PC-9 (cell line): ENCODE measurements at places on chromosomes 12 and 14.

- no peak for DNase-seq
Measured at GRCh38 chr14:93049867-93050331, 65.8 kb downstream of the ITPK1 start.

DNA sequence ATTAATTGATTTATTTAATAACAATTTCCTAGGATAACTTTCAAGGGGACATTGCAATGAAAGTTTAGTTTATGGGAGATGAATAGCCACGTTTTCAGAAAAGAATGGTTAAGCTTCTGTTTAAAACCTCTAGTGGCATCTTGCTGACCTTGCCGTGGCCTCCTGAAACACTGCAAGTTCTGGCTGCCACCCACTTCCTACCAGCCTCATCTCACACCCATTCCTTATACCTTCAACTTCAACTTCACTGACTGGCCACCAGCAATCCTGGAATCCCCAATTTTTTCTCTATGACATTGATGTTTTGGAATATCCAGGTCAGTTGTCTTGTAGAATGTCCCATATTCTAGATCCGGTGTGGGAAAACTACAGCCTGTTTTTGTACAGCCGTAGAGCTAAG, 5.2 kb upstream of the HELB start:
- no peak for DNase-seq

- DNase-seq, result no peak
Measured at GRCh38 chr14:55291480-55292081, 20.4 kb downstream of the FBXO34 start.

DNA sequence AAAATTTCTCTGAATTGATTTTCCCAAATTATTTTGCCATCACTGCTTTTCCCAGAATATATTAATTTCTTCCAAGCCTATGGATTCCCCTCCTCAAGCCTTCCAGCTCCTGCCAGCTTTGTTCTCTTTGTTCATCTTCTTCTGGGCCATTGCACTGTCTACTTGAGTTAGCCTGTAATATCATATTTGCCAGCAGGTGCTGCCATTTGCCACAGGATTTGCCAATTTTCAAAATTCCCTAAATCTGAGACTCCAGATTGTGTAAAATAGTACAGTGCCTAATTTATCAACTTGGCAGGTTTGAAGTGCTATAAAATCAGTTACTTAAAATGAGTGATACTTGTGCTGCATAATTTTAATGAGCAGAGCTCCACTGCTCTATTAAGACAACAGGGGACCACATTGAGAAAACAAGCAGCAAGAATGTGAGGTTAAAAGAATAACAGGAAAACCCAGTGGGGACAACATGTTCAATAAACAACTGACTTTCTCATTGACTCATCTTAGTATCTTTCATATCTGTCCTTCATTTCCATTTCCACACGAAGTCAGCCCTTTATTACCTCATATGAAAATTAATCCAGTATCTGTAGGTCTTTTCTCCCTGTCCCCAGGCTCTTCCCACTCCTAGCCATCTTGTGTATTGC, 84.6 kb upstream of the CCDC196 start:
- peak; percentile 17 for DNase-seq

GRCh38 chr12:65269603-65270002, 8.9 kb upstream of the MSRB3 start:
- no peak for DNase-seq

- no peak for DNase-seq
Measured at GRCh38 chr12:76312315-76312714, 35.9 kb downstream of the BBS10 start.

DNA sequence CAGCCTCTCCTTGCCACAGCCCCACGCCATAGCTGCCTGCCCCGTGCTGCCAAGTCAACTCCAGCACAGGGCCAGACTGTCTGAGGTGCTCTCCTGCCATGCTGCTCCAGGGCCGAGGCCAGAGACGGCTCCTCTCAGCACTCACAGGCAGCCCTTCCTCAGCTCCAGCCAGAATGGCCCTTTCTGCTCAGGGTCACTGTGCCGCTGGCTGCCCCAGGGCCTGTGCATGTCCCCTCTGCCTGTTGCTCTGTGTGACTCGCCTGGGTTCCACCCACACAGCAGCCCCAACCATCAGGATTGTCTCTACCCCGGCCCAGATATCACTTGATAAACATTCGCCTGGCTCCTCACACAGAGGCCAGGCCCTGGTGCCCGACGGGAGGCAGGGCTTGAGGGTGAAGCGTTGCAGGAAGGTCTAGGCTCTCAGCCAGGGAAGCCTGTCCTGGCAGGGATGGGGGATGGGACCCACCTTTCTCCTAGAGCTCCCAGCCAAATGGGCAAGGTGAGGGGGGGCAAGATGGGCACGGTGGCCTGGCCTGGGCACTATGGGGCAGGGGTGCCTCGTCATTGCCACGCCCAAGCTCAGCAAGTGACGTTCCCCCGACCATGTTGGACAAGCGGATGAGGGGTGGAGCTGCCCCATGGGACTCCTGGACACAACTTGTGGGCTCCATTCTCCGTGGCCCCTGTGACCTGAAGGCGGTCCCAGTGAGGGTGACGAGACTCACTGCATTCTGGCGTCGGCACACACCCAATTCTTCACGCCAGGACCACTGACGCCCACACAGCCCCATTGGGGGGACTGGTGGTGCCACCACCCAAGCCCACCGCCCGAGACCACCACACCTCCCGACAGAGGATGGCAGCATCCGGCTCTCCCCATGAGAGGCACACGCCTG, 27.4 kb upstream of the BTBD6 start:
- DNase-seq, result no peak

DNA sequence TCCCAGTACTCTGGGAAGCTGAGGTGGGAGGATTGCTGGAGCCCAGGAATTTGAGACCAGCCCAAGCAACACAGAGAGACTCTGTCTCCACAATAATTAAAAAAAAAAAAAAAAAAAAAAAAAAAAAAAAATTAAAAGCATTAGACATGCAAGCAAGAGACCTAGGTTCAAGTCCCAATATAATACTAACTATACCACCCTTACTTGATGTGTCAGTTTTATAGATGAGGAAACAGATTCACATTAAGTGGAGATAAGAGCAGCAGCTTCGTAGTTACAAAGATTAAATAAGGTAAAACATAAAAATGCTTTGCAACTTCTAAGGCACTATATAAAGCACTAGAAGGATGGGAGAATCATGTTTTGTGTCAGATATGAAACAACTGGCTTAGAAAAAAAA, 9.1 kb downstream of the PPTC7 start:
- no peak for DNase-seq

GRCh38 chr12:1882850-1883470, 35.5 kb downstream of the CACNA2D4 start:
- DNase-seq, result no peak

DNA sequence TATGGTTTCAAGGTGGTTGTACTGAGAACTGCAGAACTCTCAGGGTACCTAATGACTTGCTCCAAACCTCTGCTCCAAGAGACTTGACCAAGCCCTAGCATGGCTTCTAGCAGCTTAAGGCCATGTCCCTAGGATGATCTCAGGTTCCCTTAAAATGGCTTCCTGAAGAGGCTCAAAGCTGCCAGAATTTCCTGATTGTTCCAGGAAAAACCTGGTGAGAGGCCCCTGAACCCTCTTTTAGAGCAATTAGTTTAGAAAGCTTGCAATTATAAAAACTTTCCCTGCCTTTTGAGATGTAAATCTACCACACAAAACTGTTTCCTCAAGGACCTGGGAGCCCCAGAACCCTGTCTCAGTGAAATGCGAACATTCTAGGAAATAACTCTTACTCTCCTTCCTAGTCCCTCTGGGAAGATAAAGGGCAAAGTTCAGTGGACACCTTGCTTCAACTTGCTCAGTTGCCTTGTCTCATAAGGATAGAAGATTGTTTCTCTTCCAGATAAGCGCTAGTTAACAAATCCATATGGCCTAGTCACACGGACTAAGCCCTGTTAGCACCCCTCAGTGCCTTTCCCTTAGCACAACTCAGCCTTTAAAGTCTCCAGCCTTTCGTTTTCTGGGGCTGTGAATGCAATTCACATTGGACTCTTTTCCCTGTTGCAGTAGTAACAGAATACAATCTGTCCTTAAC, 2.5 kb downstream of the CMAS start:
- no peak for DNase-seq

- no peak for DNase-seq
Measured at GRCh38 chr14:56854325-56854724, 44.0 kb upstream of the OTX2 start.

DNA sequence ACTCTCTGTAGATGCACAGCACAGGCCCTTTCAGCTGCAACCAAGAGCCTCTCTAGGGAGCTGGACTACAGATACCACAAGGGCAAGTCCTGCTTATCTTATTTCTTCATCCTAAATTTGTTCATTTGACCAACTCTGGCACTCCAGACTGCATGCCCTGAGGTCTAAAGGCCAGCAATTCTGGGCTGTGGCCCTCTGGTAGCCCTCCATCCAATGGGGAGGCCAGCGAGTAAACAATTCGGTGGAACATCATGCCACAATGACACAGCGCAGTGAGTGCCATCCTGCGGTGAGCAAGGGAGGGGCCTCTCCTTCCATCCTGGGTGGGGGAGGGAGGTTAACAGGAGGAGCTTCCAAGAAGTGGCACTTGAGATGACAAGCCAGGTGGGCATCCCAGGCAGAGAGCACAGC, 652 bp upstream of the SELPLG start:
- DNase-seq, result peak; percentile 65

DNA sequence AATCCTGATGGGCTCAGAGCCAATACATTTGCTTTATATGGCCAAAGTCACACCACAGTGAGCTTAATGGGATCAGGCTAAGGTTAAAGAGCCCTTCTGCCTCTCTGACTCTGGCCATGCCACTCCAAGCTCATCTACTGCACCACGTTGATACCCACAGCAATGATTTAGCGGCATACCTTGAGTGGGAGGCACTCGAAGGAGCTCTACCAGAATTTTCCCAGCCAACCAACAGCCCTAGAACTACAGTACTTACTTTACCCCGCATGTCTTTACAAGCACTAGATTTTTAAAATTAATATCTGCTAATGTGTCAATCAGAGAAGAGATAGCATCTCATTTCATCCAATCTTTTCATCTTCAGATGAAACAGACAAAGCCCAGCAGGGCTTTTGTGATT, 300.5 kb downstream of the GRIN2B start:
- no peak for DNase-seq

DNA sequence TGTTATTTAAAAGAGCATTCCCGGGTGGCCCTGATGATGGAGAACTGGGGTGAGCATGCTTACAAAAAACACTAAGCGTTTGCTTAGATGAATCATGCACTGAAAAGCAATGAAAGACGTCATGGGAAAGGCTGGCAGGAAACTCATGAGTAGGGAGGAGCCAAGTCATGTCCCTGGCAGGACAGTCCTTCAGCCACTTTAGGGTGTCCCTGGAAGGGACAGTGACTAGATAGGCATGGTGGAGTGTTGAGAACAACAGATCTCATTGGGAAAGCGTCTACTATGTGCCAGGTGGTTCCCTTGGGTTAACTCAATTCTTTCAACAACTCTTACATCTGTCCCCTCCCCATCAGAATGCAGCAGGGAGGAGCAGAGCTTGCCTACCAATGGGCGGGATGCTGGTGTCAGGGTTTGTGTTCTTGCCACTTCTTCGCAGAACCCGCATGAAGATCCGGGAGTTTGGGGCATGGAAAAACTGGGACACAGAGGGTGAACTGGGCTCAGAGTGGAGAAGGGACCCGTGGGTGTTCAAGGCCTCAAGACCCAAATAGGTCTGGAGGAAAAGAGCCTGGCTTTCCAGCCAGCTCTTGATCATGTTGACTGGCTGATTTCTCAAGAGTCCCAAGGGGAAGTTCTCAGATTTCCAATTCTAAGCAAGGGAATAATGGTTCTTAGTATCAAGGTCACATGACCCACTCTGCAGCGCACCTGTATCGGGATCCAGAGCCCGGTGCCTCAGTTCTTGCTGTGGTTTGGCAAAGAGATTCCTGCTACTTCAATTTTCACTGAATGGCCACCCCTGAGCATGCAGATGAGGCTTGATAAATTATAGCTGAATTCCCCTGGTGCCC, 653.9 kb upstream of the TBX3 start:
- DNase-seq, result peak; percentile 36

DNA sequence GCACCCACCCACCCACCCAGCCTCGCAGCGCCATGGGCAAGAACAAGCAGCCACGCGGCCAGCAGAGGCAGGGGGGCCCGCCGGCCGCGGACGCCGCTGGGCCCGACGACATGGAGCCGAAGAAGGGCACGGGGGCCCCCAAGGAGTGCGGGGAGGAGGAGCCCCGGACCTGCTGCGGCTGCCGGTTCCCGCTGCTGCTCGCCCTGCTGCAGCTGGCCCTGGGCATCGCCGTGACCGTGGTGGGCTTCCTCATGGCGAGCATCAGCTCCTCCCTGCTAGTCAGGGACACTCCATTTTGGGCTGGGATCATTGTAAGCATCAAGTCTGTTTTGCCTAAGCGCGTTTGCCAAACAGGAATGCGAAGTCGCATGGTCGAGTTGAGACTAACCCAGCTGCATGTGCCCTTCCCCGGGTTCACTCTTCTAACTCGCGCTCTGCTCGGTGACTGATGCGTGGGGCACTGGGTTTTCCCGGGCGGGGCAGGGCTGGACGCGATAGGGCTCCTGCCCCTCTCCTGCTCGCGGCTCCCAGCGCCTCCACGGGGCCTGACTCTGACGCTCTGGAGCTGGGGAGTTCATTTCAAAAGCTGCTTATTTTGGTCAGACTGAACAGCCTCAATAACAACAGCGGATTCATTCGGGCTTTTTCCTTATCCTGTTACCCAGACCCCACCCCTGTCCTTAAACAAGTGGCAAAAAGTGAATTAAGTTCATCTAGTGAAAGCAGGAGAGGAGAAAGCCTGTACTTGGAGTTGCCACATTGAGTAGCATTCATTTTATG, 458 bp downstream of the SSPN start:
- DNase-seq, result no peak

- no peak for DNase-seq
Measured at GRCh38 chr14:34568803-34569202, 29.3 kb upstream of the EAPP start.
